NCI-H2029 (cell line): ENCODE measurements at places on chromosomes 4 and X.
A peak's percentile ranks its signal among the peaks of the same experiment; 100 is the strongest.

- no peak for DNase-seq
Observed at GRCh38 chr4:188002751-188003150, 7.2 kb downstream of the ZFP42 start.

DNA sequence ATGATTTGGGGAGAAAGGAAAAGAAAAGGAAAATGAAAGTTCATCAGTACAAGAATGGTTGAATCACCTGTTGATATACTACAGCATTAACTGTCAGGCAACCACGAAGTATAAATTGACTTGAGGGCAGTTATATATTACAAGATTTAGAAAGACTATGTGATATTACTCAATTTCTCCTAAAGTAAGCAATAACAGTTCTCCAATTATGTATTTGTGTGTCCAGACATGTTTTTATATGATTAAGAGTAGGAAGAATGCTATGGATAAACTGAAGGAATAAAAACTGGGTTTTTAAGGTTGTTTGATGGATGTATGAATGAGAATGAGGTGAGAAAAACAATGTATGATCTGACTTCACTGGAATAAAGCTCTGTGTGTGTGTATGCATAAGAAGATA is 2234.4 kb downstream of the ARAP2 start:
- DNase-seq: no peak

GRCh38 chr4:1288786-1289185 is 905 bp upstream of the MAEA start:
- no peak for DNase-seq

GRCh38 chr4:159764343-159764952 is 661.6 kb downstream of the RAPGEF2 start:
- DNase-seq: no peak

DNA sequence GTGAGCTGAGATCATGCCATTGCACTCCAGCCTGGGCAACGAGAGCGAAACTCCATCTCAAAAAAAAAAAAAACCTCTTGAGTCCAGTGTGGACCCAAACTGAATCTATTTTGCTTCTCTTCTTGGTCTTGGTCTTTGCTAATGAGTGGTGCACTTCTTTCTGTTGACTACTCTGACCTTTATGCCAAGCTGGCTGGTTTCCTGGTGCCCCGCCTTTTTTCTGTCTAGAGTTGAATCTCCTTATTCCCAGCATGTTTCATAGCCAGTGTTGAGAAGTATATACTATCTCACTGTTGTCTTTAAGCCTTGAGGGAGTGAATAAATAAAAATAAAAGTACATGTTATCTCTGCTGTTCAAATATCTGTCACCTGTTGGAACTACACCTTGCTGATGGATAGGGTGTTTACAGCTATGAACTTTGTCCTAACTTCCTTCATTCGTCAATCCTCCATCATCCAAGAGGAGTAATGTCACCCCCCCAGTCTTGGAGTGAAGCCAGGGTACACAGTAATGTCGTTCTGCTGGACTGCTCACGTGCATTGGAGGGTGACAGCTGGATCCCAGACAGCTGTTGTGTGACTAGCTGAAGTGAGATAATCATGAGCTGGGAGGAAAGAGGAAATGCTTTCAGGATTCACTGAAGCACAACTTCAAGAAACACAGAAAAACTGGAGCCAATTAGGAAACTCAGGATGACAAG is 99.3 kb upstream of the PRKG2 start:
- DNase-seq: peak; percentile 97

DNA sequence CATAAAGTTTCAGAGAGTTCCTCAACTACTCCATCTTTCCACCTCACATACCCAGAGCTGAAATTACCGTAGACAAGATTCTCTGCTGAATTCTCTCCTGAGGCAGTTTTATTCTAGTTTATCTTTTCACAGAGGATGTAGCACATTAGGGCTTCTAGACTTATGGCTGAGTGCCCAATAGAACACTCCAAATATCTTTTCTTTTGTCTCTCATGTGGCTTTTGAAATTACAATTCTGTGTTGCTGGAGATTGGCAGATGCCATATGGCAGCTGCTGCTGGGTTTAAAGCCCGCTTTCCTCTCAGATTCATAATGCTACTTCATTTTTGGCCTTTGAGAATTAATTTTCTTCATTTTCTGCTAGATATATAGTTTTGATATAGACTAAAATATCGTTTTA is 107.6 kb upstream of the BANK1 start:
- no peak for DNase-seq
